Foreskin melanocyte (primary cell): ENCODE measurements at places on chromosomes 12 and 14.

- no peak for DNase-seq
These were observed 38.3 kb downstream of the LRCOL1 start for GRCh38 chr12:132572106-132572505.

DNA sequence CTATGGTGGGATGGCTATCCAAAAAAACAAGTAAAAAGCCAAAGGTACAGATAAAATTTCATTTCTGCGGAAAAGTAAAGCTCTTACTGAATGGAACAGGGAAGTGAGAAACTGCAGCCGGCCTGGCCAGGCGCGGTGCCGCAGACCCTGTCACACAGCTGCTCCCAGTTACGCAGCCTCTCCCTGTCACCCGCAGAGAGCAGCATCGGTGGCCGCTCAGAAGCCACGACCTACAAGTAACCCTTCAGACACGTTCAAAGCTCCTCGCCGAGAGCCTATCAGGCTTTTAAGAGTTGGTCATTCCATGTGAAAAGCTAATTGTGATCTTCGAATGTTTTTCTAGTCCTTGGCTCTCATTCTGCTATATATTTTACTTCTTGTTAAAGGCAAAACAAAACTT is 11.0 kb upstream of the ANKLE2 start:
- DNase-seq: no peak

- no peak for DNase-seq
These were observed 40.5 kb downstream of the ESR2 start for GRCh38 chr14:64253672-64254071.

DNA sequence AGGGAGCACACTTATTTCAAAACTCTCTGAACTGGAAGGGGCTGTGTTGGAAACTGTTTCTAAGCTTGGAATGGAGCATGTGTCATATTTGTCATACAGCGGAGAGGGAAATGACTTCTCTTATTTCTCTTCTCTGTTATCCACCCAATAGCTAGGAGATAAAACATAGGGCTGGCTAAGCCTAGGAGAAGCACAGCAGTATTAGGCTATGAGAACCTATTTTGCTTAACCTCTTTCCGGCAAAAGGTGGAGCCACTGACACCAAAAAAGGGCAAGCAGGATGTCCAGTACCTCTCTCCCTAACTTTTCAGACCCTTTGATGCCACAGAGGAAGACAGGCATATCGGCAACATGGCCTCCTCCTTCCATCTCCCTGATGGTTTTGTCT is 148.3 kb downstream of the CRADD start:
- DNase-seq: no peak

DNA sequence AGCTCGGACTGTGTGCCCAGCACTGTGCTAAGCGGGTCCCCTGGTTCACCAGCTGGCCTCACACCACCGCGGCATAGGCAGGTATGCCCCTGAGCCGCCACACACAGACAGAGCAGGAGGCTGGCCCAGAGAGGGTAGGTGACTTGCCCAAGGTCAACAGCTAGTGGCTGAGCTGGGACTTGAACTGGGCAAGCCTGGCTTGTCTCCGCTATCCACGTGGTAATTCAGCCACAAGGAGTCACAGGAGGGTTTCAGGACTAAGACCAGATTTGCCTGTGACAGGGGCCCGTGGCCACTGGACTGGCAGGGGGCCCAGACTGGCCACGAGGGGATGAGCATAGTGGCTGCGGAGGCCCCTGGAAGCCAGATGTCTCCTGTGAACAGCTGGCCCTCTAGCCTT is 47.7 kb downstream of the NCOR2 start:
- no peak for DNase-seq

GRCh38 chr12:91142221-91142631 is 30.9 kb upstream of the LUM start:
- no peak for DNase-seq

DNA sequence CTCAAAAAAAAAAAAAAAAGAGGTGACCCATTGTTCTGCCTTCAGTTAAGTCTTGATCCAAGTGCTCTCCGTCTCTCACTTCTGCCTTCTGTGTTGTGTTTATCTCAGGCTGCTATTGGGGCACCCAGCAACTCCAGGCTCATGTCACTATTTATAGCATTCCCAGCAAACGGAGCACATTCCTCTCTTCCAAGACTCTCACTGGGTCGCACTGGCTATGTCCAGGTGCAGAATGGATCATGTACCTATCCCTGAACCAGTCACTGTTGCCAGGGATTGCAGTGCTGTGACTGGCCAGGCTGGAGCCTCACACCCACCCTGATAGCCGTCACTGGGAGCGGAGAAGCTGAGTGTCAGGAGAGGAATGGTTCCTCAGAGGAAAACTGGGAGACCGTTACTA is 31.2 kb downstream of the RHOF start:
- no peak for DNase-seq

DNA sequence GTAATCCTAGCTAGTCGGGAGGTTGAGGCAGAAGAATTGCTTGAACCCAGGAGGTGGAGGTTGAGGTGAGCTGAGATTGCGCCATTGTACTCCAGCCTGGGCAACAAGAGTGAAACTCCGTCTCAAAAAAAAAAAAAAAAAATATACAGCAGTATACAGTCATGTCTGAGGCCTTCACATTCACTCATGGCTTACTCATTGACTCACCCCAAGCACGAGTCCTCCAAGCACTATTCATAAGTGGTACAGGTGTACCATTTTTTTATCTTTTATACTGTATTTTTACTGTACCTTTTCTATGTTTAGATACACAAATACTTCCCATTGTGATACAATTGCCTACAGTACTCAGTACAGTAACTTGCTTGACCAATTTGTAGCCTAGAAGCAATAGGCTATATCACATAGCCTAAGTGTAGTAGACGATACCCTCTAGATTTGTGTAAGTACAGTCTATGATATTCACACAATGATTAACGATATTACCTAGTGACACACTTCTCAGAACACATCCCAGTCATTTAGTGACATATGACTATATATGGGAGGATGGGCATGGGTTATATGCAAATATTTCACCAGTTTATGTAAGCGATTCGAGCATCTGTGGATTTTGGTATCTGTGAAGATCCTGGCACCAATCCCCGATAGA is 12.2 kb downstream of the LLPH start:
- no peak for DNase-seq

- DNase-seq: no peak
These were observed 100.5 kb upstream of the SSTR1 start for GRCh38 chr14:38107216-38107631.

GRCh38 chr12:67651132-67651695 is 2.7 kb downstream of the DYRK2 start:
- no peak for DNase-seq

DNA sequence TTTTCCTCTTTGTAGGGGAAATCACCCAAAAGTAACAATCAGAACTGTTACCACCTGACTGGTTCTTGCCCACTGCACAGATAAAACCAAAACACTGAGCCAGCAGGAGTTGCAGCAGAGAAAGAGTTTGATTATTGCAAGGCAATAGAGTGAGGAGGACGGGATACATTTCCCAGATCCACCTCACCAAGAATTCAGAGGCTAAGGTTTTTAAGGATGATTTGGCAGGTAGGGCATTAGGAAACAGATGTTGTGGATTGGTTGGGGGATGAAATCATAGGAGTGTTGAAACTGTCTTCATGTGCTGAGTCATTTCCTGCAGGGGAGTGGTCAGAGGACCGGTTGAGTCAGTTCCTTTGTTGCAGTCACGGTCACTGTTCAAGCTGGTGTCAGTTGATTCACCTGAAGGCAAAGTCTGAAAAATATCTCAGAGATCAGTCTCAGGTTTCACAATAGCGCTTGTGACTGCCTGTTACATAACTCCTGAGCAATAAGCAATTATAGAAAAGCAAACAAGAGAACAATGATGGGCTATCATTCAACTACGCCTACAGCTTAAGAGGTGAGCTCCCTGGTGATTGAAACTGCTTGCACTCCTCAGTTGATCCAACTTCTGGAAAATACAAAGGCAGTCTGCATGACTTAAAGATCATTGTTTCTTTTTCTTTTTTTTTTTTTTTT is 20.3 kb upstream of the AMN1 start:
- DNase-seq: no peak

DNA sequence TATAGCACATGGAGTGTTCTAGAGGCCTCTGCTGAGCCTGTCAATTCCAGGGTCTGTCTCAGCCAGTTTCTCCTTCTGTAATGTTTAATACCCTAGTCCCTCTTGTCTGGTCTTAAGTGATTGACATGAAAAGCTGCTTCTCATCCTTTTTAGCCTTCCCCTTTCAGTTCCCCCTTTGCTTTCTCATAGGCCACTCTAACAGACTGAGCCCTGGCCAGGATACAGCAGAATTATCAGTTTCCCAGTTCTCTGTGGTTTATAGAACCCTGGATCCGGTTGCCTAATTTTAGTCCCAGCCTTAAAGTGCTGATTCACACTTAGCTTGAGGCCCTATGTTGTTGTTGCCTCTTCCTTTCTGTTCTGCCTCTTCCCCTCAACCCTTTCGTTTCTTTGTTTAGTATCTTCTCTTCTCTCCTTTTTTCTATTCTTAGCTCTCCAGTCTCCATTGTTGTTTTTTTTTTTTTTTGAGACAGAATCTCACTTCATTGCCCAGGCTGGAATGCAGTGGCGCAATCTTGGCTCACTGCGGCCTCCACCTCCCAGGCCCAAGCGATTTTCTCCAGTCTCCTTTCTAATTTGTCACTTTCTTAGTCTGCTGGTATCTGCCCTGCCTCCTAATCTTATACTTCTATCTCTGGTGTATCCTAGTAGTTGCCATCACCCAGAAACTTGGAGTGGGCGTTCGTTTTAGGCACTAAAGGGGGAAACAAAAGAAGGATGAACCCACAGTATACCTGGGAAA is 2.9 kb upstream of the BIN2 start:
- DNase-seq: peak; percentile 80

DNA sequence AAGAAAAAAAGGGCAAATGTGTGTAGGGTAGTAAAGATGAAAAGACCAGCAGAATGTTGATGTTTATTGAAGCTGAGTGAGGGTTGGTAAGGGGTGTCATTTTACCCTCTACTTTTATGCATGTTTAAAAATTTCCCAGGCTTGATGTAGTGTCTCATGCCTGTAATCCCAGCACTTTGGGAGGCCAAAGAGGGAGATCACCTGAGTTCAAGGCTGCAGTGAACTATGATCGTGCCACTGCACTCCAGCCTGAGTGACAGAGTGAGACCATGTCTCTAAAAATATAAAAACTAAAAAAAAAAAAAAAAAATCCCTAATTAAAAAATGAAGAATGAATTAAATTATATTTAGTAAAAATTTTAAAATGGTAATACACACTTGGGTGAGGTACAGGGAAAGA is 8.5 kb downstream of the SEL1L start:
- no peak for DNase-seq

DNA sequence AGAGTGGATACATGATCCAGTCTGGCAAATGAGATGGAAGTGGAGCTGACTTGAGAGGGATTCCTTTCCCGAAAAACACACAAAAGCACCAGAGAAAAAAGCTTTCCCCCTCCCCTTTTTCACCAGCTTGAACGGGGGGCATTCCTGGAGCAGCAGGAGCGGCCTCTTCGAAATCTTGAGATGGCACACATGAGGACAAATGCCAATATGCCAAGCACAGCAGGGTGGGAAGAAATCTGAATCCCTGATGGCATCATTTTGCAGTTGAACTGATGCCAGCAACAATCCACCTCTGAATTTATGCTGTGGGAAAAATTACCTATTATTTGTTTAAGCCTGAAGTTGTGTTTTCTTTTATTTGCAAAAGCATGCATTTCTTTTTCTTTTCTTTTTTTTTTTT is 29.7 kb upstream of the BICD1 start:
- DNase-seq: no peak

DNA sequence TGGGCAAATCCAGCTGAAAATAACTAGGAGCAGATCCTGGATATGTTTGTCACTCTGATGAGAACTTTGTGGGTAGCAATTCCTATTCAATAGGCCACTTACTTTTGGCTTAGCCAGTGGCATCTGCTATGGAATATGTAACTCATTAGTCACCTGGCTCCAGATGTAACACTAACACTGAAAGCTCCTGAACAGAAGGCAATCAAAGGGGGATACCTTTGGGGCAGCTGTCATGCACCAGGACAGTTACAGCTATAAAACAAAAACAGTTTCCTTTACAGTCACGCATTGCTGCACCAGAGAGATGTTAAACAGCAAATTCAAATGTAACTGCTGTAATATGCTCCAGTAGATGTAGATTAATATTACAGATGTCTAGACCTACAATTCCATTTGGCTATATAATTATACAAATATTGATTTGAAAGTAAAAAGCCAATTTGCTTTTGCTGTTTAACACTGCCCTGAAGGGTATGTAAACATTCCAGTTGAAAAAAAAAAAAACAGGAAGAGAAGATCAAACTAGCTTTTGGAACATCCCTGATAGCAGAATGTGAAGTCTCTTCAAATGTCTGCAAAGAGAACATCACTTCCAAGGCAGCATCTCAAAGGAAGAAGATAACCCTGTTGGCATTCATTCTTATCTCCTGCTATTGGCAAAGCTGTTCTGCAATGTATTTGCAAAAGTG is 18.4 kb downstream of the RACGAP1 start:
- no peak for DNase-seq

DNA sequence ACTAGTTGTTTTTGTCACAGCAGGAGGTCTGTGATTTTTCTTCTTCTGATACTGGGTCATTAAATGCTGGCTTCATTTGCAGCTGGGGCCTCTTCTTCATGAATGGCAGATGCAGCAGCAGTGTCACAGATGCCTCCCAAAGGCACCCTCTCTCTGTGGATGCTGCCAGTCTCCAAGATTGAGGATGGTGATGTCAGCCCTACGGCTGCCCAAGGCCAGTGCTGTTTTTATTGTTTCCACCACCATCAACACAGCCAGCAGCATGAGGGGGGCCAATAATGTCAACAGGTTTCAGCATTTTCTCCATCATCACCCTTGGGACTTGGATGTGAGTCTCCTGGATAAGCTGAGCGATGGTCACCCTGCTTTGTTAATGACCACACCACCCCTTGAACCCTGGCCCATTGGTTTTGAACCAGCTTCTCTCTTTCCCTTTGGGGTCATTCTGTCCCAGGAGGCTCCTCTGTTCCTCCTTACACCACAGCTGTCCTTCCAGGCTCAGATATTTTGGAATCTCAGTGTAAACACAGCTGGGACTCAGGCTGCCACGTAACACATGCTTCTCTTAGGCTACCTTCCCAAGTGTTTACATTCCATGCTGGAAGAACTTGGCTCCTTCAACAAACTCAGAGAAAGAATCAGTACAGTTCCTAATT is 151.7 kb upstream of the DDHD1 start:
- DNase-seq: no peak

GRCh38 chr14:68608574-68608962 is 184.3 kb downstream of the ZFP36L1 start:
- DNase-seq: no peak

DNA sequence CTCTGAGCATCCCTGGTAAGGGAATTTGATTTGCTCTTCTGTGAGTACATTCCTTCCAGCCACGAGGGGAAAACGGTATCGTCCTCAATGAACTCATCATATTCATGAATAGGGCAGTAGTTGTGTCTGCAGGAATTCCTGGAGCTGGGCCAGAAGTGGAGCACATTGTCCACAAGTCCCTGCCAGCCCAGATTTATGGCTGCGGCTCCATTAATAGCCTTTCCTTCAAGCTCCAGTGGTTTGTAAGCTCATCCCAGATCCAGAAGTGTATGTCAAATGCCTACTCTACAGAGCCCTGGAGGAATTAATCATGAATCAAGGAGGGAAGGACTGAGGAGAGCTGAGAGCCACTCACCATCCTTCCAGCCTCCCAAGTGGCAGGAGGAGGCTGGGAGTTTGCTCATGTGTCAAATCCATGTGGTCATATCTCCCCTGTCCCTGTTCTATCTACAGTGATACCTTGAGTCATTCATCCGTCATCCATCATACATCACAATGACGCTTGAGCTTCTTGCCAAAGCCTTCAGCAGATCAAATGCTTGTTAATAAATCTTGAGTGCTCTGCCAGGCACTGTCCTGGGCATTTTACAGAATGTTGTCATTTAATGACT is 65.5 kb downstream of the SVOP start:
- DNase-seq: peak; percentile 92

- DNase-seq: no peak
These were observed 15.3 kb upstream of the PELI2 start for GRCh38 chr14:56102941-56103340.
